Inflammatory macrophage treated with lipopolysaccharide for 4 hours (primary cell): ENCODE measurements at places on chromosomes 2 and 18.

DNA sequence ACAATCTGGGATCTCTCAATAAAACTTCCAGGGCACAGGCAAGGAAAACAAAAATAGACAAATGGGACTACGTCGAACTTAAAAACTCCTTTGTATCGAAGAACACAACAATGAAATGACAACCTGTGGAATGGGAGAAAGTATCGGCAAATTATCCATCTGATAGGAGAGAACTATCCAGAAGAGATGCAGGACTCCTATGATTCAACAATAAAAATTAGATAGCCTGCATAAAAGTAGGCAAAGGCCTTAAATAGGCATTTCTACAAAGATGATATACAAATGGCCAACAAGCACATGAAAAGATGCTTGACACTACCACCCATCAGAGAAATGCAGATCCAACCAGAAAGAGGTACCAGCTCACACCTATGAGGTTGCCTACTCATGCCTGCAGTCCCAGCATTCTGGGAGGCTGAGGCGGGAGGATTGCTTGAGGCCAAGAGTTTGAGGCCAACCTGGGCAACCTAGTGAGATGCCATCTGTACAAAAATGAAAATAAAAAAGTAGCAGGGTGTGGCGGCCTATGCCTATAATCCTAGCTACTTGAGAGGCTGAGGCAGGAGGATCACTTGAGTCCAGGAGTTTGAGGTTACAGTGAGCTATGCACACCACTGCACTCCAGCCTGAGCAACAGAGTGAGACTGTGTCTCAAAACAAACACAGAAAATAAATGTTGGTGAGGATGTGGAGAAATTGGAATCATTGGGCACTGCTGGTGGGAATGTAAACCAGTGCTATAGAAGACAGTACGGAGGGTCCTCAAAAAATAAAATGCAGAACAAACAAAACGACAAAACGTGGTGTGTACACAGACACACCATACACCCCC, 21.6 kb downstream of the TWIST2 start:
- DNase-seq = no peak

DNA sequence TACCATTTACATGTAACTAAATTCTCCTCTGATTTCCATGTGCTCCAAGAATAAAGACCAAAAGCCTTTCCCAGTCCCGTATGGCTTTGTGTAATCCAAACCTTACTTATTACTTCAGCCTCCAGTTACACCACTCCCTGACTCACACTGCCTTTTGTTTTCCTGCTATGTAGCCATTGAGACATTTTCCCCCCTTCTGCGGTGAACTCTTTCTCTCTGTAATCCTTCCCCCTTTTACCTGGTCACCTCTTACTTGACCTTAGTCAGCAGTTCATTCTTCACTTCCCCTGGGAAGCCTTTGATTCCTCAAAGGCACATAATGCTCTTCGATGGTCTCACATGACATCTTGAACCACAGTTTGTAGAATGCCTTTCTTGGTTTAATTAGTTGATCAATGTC, 256.0 kb upstream of the FANCL start:
- no peak for DNase-seq

- DNase-seq = peak; percentile 48
Observed at GRCh38 chr2:172328103-172328841, 99.1 kb upstream of the ITGA6 start.

- no peak for DNase-seq
Observed at GRCh38 chr2:238730881-238731280, 117.0 kb upstream of the TWIST2 start.

- DNase-seq = no peak
Observed at GRCh38 chr2:70795164-70795995, 4.9 kb upstream of the FIGLA start.
